ENCODE measurements at places on chromosomes 13 and 19. TPM values are rescaled to one million over a fixed set of nuclear protein-coding genes. Genes with fewer than 3 reads are reported as not detected.

- no peak for DNase-seq
Measured at GRCh38 chr13:106008540-106008939, 526.9 kb downstream of the EFNB2 start.

Gene CTU1
- total RNA-seq, result 3.4 TPM

Gene CYP2S1
- total RNA-seq, result 1.4 TPM

DNA sequence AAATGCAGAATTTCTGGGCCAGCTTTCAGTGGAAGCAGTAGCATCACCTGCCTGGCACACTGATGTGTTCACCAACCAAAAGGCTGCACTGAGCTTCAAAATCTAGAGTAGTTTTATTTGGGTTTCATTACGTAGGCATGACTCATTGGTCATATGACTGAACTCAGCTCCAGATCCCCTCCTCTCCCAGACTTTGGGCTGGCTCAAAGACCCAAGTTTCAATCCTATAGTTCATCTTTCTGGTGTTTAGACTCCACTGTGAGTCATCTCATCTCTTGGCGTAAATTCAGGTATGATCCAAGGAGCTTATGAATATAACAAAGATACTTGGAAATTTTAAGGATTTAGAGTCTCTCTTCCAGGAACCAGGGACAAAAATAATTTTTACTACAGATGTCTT lies 17.7 kb downstream of the ZMYM5 start:
- DNase-seq, result no peak

DNA sequence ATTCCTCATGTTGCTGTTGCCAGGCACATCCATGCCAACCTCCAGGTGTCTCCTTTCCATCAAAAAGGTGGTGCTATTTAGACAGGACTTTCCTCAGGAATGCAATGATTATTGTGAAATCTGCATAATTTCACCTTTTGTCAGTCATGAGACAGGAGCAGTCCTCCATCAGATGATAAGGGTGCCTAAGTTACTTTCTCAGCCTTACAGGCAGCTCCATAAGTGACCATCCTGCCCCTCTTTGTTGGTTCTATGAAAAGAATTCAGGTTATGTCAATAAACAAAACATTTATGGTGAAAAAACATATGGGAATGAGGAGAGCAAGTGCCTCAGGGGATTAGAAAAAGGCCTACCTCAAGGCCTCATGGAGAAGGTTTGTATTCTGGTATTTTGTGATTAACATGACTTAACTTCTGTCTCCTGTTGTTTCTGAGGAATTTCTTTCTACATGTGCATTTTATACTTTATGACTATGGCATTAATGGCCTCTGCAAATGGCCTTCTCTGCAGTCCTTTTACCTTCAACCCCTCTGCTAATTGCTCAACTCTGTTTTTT lies 110.3 kb upstream of the DIAPH3 start:
- DNase-seq, result no peak

GRCh38 chr19:29079356-29080032 lies 133.5 kb downstream of the UQCRFS1 start:
- DNase-seq, result no peak

DNA sequence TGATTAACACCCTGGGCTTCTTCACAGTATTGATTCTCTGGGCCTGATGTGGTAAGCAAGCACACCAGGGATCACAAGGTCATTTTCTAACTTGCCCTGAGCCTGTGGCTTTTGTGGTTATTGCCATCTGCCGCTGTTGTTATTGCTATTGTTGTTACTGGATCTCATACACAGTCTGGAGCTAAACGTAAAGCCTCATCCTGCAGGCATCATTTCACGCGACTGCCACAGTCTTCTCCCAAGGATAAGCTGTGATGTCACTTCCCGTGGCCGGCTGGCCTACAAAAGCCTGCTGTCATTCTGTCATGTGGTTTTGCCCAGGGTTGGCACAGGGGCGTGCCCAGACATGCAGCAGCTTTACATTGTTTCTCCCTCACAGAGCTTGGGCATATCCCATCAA lies 154.0 kb upstream of the GPR12 start:
- no peak for DNase-seq

DNA sequence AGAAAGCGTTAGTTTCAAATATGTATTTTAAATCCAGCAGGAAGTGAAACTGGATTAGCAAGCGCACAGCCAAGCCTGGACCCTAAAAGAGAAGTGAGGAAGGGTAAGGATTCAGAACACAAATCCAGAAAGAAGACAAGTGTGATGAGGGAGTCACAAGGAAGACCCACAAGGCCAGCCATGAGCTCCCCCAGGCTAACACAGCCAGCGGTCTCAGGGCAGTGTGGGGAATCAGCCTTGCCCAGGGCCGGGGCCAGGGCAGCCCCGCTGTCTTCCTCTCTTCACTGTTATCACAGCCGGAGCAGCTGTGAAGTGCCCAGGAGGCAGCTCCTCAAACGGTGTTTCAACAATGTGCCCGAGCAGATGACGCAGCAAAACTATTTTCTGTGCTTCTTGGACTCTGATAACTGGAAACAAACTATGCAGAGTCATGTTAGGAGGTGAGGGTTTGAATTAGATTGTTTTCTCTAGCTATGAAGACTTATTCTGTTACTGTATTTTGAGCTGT lies 12.2 kb upstream of the CDC16 start:
- peak; percentile 77 for DNase-seq

- no peak for DNase-seq
Measured at GRCh38 chr19:44731081-44731480, 17.4 kb upstream of the BCL3 start.

DNA sequence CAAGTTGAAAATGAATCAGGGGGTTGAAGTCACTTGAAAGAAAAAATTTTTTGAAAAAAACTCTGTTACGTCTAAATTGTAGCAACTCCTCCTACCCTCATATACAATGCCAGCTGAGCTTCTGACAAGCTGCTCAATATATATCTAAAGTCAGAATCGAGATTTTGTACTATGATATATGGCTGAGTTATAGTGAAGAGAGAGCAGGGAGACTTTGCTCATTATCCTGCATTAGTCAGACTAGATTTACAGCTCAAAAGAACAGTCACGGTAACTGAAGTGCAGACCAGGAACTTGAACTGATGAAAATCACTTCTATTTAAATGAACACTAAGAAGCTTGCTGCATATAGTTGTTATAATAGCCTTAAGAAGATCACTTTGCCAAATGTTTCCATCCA lies 153.1 kb downstream of the LACC1 start:
- DNase-seq, result no peak

DNA sequence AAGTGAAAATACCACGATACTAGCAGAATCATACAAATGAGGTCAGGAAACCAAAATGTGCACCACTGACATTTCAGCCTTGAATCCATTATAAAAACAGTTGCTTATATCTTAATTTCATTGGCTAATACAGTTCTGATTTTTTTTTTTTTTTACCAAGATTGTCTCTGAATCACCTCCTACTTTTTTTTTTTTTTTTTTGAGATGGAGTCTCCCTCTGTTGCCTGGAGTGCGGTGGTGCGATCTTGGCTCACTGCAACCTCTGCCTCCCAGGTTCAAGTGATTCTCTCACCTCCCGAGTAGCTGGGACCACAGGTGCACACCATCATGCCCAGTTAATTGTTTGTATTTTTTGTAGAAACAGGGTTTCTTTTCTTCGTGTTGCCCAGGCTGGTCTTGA lies 270.2 kb downstream of the LMO7 start:
- no peak for DNase-seq

GRCh38 chr13:27524981-27525975 lies 74.9 kb upstream of the MTIF3 start:
- no peak for DNase-seq

DNA sequence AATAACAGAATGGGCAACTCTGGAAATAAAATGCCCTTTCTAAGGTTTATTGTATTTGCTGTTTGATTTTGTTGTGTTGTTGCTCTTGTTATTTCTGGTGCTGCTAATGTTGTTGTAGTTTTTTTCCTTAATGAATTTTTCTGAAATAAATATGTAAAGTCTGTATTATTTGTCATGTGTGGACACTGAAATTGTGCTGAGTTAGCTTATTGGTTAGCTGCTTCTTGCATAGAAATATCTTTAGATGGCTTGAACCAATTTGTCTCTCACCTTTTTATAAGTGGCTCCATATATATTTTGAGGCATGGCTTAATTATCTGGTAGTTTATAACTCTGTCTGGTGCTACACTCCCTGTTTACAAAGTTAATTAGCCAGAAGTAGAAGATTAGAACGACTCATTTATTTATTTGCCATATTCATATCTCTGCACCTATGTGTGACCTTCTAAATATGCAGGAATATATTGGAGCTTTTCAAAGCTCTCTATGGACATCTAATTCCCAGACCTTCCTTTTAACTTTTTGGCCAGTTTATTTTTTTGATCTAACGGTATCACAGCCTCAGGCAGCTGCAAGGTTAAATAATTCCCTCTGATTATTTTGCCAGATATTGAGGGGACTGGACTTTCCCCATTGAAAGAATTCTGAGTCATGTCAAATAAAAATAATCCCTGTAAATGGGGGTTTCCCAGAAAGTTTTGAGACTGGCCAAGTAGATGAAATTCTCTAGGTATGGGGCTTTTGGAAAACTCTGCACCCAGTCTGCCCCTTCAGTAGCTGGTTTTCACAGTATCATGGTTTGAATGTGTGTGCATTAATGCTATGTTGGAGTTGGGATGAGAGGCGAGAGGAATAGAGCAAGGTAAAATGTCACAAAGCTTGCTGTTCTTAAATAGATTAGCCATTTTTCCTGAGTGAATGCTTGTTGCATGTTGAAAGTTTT lies 1331.7 kb upstream of the MIR17HG start:
- no peak for DNase-seq

- DNase-seq, result no peak
Measured at GRCh38 chr19:34979819-34980640, 16.0 kb upstream of the ZNF792 start.

GRCh38 chr13:79258489-79258888 lies 147.6 kb downstream of the RBM26 start:
- DNase-seq, result no peak
